ENCODE measurements at places on chromosomes 4 and X.
A peak's percentile ranks its signal among the peaks of the same experiment; 100 is the strongest.

DNA sequence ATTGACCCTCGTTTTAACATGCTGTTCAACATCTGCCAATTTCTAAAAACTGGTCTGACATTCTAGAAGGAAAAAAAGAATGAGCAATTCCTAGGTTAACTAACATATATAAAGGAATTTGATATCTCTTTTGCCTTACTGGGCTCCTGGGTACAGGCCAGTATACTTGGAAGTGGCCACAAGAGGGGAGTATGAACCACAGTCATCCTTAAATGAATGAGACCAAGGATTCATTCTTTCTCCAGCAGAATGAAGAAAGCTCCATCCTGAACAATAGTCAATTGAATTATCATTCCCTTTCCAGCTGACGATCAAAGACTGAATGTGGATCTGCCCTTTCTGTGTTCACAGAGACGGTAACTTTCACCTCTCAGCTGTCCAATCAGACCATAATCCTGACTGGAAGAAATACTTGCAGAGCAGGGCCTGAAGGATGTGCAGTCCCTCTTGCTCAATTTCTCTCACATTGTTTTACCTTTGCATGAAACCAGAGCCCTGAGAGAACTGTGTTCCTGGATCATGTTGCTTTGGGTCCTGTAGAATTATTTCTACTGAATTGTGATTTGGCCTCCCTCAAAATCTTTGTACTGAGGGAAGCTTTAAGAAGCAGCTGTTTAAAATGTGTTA lies 14.8 kb upstream of the SPARCL1 start:
- peak; percentile 46 for DNase-seq

GRCh38 chrX:64394874-64395567 lies at the start of gene MTMR8:
Gene MTMR8 (minus strand): TSS chrX:64395452. CDS start chrX:64395363, 89 bp downstream.
- no peak for DNase-seq

DNA sequence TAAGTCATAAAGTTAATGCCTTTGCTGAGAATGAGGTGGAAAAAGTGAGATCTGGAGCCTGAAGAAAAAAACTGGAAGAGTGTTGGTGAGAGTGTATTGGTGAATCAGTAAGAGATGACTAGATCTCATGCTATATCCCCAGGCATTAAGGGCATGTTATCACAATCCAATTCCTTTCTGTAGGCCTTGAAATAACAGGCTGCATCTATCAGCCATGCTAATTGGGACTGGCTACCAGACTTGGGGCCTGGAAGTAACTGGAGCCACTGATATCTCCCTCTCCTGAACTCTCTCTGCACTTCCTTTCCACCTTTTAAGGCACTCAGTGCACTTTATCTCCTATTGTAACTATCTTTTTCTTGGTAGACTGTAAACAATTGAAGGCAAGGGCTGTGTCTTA lies 88.8 kb upstream of the HPRT1 start:
- no peak for DNase-seq

- DNase-seq = no peak
Observed at GRCh38 chr4:184421533-184422155, 52.7 kb downstream of the IRF2 start.

- no peak for DNase-seq
Observed at GRCh38 chr4:11565899-11566298, 137.2 kb upstream of the HS3ST1 start.

GRCh38 chr4:7286170-7286569 lies 93.8 kb downstream of the SORCS2 start:
- DNase-seq = no peak

DNA sequence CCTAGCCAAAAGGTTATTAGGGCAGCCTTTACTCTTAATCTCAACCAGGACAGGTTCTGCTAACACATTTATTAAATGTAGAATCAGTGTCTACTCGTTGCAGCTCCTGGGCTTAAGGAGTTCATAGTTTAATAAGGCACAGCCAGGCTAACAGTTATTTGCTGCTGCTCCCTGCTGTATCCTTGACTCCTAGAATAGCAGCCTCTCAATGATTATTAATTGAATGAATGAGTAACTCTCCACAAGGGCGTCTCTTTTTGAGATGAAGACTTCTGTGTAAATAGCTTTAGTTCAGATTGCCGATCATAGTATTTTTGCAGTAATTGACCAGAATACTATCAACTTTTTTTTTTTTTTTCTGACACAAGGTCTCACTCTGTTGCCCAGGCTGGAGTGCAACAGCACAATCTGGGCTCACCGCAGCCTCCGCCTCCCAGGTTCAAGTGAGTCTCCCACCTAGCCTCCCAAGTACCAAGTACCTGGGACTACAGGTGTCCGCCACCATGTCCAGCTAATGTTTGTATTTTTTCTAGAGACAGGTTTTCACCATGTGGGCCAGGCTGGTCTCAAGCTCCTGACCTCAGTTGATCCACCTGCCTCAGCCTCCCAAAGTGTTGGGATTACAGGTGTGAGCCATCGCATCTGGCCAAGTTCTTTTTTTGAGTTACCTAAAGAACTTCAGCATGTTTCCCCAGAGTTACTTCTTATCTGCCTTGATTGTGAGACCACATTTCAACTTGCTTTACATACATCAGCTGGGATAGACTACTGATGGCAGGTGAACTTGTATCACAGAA lies 2.9 kb downstream of the UGDH start:
- no peak for DNase-seq

- DNase-seq = peak; percentile 3
Observed at GRCh38 chr4:90769251-90769650, 642.1 kb downstream of the CCSER1 start.

DNA sequence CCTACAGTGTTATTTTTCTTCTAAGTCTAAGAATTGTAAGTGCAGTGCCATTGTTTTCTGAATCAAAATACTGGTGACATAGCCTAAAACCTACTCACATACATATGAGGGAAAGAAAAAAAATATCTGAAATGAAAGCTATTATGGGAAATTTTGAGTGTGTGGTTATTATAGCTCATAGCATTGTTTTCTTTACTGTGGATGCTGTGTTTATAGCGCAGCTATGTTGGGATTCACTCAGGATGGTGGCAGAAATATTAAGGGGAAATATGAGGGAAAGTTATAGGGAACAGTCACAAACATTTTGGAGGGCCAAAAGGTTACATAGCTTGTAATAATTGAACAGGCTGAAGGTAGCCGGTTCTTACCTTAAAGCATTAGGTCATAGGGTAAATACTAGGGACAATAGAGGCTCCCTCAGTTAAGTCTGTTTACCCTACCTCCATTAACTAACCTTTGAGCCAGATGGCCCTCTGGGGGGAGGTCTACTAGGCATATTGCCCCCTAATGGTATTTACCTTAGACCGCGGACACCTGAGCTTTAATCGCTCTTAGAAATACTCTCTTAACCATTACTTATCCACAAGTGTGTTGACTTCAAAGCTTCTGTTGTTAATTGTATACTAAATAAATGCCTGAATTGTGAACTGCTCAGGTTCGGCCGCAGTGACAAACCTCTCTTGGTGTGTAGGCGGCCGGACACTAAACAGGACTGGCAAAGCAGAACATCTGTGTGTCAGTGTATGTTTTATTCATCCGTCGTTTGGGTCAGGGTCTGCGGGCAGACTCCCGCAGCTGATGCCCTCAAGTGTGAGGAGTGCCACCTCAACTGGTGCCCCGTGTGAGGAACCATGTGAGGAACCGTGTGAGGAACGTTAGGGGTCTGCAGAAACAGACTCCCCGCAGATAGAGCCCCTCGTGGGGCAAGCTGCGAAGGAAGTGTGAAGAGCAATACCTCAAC lies 21.3 kb upstream of the SULT1B1 start:
- DNase-seq = no peak

DNA sequence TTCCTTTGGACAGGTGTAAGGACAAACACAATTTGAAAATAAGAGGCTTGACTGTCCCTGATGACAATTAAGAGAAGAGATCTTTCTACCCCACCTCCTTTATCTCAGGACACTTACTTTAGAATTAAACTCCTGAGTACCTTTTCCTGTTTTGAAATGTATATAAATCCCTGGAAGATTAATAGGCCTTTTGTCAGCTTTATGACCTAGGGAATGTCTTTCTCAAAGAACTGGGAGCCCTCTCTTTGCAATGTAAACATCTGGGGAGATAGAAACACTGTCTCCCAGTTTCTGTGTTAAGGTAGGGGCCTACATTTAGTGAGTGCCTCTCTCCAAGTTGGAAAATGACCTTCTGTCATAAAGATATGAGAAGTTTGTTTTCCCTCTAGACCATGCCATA lies 31.7 kb downstream of the AGA start:
- no peak for DNase-seq

DNA sequence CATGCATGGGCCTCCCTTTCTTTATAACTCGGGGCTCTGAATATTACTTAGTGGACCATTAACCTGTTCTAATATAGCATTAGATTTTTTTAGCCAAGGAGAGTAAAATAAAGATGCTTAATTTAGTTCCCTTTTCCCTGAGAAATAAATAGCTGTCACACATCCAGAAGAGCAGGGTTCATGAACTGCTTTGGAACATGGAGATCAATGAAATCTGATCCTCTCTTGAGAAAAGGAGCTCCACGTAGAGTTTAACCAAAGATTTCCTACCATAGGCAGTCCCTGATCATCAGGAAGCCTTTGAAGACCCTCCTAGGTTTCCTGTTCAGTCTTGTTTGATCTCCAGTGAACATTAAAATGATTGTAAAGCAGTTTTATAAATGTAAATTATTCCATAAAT lies 8.5 kb upstream of the PCDH19 start:
- DNase-seq = no peak

- DNase-seq = no peak
Observed at GRCh38 chr4:81491943-81492342, 20.2 kb upstream of the RASGEF1B start.

DNA sequence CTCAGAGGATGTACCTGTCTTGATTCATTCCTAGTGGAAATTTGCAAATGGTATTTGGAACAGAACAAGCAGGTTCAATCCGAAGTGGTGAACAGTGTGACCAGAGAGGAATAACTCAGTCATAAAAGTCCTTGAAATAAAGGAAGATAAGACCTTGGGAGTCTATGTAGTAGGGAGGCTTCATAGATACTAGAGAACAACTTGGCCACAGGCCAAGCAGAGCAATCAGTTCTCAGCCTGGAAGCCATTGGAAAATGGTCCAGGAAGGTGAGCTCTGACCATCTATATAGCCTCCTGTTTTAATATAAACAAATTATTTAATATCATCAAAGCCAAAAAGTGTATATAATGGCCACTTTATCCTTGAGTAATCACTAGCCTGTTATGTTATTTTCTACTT lies 11.3 kb downstream of the TXK start:
- DNase-seq = no peak

DNA sequence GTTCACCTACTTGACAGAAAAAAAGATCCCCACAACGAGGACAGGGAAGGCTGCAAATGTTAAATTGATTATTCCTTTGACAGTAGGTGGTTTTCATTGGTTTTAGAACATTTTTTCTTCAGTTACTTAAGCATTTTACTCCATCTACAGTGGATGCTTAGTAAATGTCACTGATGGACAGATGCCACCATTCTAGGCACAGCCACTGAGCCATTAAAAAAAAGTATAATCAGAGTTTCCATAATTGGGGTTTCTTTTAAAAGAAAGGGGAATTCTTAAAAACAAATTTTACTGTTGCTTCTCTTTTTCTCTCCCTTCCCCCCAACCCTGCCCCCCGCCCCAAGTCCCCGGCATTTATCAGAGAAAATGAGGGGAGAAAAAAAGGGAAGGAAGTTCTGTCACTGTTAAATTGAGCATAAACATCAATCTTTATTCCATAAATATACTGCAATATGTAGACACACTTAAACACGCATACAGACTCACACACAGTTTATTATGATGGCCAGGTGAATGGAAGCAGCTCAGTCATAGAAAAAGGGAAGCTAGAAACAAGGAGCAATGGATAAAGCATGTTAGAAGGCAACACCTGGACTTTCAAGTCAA lies 79.7 kb upstream of the PRPS2 start:
- no peak for DNase-seq

DNA sequence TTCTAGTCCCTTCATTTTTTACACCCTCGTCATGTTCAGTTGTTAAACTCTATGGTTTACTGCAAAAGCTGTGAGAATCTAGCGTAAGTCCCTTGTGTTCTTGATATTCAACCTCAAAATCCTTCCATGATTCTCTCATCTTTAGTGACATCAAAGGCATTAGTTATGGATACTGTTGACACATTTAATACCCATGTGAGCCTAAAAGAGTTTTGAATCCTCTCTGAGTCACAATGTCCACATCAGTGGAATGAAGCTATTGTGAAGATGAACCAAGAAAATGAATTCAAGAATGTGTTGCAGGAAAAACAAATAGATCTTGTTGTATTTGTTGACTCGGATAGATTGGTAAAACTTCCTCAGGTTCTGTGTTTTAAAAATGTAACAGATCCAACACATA lies 394.7 kb upstream of the ATOH1 start:
- peak; percentile 11 for DNase-seq

GRCh38 chr4:84167564-84167963 lies 331.5 kb downstream of the NKX6-1 start:
- DNase-seq = no peak

GRCh38 chr4:27861802-27862201 lies 1001.2 kb downstream of the STIM2 start:
- peak; percentile 1 for DNase-seq

- DNase-seq = peak; percentile 23
Observed at GRCh38 chr4:141132709-141133145, 542 bp downstream of the RNF150 start.

GRCh38 chr4:158802914-158803313 lies 34.1 kb downstream of the FNIP2 start:
- no peak for DNase-seq

- no peak for DNase-seq
Observed at GRCh38 chr4:53800741-53801140, 209.5 kb upstream of the LNX1 start.

DNA sequence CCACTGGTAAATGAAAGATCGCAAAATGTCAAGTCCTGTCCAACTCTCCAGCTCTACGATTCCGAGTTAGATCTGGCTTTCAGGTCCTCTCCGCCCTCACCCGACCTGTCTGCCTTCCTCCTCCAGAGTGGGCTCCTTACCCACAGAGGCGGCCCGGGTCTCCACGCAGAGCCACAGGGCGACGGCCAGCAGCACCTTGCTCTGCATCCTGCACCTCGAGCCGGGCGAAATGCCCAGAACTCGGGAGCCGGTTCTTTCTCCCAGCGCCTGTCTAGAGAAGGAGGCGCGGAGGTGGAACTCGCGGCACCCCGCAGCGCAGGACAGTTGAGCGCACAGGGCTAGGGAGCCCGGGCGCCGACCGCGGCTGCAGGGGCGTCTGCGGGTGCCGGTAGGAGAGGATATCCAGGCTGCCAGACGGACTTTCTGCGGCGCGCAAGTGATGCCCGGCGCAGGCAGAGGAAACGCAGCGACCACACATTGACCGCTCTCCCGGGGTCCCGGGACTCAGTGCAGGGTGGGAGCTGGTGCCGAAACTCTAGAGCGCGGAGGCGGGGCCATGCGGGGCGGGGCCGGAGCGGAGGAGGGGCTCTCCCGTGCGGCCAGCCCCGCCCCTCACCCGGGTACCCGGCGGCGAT lies at the start of gene KDR:
KDR (minus strand) TSS at position 509 of the 635 bp plus-strand sequence; CDS start at position 207, 302 bp downstream.
- peak; percentile 13 for DNase-seq

GRCh38 chr4:79087071-79087470 lies 147.8 kb upstream of the PAQR3 start:
- DNase-seq = no peak

DNA sequence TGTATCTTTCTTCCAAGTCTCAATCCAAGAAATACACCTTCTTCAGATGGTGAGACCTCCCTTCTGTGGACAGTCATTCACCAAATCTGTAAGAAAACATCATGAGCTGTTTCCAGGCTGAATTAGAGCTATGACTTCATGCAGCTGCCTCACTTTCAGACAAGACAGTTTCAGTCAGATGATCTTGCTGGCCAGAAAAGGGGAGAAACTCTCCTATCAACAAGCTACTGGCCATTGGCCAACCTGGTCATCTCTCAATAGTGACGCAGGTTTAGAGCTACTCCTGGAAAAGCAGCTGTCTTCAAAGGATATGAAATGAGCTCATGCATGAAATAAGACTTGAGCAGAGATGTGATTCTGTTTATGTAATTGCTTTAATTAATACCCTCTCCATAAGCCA lies 69.6 kb upstream of the NDP start:
- DNase-seq = no peak
